ENCODE measurements at places on chromosomes 6 and 20.

DNA sequence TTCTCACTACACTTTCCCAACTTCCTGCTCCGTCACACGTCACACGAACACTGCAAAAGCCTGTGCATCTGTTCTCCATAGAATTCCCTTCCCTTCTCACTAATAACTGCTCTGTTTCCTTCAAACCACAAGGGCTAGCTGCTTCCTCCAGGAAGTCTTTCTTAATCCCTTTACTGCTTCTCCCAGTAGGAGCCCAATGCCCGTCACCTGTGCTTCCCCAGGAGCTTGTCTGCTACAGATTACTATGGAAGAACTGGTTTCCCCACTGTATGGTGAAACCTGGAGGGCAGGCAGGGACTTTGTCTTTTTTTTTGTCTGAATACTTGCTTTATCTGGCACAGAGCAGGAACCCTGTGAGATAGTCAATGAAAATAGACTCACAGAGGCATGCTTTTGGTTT lies 444.7 kb upstream of the MAP3K7 start:
- no peak for DNase-seq

- peak; percentile 54 for DNase-seq
These were observed 64.6 kb upstream of the TXNDC5 start for GRCh38 chr6:7974938-7975763.

DNA sequence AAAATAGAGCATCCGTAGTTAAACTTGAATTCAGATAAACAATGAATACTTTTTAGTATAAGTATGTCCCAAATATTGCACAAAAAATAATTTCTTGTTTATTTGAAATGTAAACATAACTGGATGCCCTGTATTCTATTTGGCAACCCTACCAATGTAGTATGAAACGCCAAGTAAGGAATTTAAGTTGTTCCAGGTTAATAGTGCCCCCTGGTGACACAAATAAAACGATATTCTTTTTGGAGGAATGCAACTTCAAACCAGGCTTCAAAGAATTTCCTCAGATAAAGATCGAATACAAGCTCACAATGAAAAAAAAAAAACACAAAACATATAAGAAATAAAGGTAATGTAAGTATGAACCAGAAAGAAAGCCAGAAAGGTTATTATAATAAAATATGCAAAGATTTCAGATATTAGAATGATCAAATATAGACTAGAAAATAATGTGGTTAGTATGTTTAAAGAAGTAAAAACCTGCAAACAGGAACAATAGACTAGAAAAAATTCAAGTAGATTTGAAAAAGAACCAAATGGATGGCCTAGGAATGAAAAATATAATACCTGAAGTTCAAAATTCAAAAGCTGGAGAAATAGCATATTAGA lies 18.4 kb upstream of the AKAP7 start:
- no peak for DNase-seq

DNA sequence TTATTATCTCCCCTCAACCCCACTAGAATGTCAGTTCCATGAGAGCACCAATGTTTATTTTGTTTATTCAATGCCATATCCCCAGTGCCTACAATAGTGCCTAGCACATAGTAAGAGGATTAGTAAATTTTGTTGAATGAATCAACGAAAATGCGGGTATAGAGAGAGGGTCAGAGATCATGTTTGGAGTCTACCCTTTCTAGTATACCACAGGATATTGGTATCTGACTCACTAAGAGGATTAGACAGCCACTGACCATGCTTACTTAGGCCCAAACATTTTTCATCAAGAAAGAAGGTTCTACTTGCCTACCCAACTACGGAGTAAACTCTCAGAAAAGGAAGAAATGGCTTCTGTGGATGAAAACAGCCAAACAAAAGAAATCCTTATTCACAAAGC lies 356.8 kb downstream of the BTBD9 start:
- no peak for DNase-seq

DNA sequence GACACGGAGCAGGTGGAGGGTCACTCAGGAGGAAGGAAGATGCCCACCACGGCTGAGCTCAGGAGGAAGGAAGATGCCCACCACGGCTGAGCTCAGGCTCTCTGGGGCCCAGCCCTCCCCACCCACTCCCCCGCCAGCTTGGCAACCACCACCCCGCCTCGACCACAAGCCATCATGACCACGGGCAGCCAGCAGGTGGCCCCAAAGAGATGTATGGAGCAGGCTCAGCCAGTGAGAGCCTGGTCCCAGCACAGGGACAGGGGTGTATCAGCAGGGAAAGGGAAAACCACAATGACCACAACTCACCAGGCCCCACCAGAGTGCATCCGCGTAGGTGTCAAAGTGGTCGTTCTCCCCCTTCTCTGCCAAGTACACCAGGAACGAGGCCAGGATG lies 30.4 kb downstream of the KCNQ2 start:
- peak; percentile 29 for DNase-seq

DNA sequence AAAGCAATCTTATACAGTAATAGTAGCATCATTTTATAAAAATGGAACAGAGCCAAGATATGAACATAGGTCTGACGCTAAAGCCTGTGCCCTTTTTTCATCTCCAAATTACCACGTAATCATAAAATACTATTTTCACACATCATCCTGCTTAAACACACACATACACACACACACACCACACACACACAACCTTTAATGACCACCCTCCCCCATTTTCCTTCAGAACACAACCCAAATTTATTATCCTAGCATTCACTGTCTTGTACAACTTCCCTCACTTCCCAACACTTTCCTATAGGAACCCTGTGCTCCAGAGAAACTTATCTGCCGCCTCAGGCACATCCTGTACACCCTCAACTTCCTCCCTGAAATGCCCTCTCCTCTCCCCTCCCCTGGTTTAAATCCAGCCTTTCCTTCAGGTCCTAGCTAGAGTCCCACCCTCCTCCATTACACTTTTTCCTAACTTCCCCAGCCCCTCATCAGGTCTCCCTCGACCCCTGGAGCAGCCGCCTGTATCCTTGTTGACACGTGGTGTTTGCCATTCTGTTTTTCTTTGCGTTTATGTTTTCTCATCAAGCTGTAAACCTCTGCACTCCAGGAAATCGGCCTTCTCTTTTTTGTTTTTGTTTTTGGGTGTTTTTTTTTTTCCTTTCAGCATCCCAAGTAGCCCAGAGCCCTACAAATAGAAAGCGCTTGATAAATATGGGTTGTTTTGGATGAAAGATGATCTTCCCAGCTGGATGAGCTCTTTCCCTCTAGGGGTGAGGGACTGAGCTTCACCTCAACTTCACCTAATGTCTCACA lies 968 bp upstream of the MMP24 start:
- no peak for DNase-seq

DNA sequence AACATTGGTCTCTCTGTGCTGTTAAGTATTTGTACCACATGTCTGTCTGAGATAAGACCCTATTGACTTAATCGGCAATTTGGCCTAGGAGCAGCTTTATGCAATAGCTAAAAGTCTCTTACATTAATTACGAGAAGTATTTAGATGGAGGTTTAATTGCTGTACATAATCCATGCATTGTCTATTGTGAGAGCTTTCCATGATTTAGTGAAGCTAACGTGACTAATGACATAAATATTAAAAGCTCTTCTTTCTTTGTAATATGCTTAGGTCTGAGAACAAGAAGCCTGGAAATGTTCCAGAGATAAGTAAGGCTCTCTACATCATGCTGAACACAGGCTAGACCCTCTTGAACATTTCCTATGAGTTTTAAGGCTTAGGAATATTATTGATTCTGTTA lies 32.7 kb upstream of the FAM83B start:
- no peak for DNase-seq

DNA sequence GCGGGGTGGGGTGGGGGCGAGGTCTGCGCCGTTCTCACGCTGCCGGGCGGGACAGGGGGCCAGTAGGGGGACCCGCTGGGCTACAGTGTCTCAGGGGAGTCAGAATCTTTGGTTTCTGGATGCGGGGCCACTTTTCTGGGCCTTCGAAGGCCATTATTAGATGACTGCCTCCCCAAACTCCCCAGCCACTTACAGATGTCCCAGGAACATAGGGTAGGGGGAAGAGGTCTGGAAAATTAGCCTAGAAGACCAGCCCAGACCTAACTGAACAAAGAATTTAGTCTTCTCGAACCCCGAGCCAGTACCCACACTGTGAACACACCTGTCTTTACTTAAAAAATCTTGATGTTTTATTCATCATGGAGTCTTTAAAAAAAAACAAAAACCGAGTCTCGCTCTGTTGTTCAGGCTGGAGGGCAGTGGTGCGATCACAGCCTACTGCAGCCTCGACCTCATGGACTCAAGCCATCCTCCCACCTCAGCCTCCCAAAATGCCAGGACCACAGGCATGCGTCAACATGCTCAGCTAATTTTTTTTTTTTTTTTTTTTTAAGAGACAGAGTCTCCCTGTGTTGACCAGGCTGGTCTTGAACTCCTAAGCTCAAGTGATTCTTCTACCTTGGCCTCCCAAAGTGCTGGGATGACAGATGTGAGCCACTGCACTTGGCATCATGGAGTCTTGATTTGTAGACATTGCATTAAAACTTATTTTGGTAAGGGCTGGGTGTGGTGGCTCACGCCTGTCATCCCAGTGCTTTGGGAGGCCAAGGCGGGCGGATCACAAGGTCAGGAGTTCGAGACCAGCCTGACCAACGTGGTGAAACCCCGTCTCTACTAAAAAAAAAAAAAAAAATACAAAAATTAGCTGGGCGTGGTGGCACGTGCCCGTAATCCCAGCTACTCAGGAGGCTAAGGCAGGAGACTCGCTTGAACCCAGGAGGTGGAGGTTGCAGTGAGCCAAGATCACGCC lies 3.3 kb upstream of the SLC29A1 start:
- DNase-seq = no peak

DNA sequence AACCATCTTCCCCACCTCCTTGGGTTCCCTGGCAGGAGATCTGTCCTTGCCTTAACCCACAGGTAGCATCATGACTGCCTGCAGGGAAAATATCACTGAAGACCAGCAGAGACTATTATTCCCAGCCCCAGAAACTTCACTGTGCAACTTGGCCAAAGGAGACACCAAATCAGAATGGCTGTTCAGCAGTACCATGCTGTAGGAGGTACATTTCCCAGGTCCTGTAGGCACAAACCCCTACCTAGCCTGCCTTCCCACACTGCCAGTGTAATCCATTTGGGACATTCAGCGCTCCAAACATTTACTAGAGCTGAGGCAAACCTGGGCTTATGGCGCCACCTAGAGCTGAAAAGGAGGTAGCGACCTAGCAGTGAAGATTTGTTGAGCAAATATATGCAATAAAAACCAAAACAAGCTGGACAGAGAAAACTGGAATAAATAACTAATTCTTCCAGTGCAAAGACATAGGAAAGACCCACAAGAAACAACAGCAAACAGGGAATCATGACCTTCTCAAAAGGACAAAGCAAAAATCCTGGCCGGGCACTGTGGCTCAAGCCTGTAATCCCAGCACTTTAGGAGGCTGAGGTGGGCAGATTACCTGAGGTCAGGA lies 60.3 kb downstream of the VTA1 start:
- peak; percentile 38 for DNase-seq

DNA sequence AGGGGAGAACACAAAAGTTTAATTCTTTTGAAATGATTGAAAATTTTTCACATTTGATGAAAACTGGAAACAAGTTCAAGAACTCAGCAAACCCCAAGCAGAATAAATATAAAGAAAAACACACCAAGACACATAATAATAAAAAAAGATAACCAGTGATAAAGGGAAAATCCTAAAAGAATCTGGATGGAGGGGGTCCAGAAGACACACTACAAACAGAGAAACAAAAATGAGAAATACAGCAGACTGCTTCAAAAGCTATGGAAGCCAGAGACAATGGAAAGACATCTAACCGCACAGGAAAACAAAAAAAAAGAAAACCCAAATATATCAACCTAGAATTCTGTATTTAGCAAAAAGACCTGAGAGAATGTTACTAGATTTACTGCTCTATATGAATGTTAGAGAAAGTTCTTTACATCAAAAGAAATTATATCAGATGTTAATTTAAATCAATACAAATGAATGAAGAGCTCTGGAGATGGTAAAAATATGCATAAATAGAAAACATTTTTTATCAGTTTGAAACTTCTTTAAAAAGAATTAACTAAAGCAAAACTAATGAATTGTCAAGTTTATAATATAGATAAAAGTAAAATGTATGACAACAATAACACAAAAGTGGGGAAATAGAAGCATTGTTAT lies 310.7 kb upstream of the PREP start:
- DNase-seq = no peak

DNA sequence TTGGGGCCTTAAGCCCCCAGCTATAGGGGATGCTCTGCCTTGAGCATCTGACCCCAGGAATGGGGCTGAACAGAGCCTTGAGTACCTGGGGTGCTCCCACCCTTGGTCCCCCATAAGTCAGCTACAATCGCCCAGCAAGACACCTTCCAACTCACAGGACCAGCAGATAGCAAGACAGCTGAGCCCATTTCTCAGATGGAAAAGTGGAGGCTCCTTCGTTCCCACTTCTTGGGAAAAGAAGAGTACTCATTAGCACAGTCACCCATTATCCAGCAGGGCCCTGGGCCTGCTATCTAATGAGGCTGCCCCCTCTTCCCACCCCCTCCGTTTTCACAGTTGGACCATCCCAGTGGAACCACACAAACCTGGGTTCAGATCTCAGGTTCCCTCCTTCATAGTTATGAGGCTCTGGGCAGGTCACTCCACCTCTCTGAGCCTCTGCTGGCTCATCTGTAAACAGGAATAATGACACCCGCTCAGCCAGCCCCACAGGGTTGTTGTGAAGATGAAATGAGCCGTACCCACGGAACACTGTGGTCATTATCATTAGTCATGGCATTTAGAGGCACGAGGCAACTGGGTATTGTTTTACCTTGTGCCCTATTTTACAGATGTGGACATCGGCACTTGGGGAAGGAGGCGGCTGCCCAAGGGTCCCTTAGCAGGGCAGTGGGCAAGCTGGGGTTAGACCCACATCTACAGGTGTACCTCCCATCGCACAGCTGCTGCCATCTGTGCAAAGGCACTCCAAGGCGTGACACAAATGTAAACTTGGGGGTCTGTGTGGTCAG lies 4.5 kb downstream of the LPIN3 start:
- DNase-seq = no peak

DNA sequence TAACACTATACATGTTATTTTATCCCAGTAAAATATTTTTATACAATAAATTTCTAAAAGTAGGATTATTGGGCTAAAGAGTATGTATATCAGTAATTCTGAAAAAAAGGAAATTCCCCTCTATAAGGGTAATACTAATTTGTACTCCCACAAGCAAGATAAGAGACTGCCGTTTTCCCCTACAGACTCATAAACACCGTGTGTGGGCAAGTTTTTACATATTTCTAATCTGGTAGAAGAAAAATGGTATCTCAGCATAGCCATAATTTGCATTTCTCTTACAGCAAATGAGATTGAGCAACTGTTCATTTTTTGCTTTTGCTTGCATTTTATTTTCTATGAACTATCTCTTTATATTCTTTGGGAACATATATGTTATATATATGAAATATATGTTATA lies 26.0 kb upstream of the MYMX start:
- no peak for DNase-seq

DNA sequence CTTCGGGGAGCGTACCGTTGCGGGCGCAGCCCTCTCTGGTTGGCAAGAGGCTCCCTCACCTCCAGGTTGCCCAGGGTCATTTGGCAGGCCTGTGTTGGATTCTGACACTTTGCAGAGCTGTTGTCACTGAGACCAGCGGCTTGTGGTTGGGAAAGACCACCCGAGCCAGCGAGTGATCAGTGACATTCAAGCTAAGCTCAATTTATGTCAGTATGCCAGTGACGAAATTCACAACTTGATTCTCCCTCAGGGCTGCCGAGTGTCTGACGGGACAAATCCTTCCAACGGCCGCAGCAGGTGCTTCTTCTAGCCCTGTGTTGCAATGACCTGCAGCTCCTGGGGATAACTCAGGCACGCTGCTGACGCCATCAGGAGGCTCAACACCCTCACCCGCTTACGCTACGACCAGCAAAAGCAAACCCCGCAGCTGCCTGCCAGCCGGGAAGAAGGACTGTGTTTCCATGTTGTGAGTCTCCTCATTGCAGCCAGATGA lies 16.9 kb upstream of the SLC22A2 start:
- DNase-seq = no peak
